ENCODE measurements at places on chromosomes 11 and 22. TPM values are rescaled to one million over a fixed set of nuclear protein-coding genes. Genes with fewer than 3 reads are reported as not detected.
A peak's percentile ranks its signal among the peaks of the same experiment; 100 is the strongest.

- no peak for DNase-seq
Measured at GRCh38 chr11:57279116-57279515, 42.1 kb upstream of the APLNR start.

Gene GTSE1
- 0.45 TPM for total RNA-seq

Gene OOSP2
- total RNA-seq: not detected

DNA sequence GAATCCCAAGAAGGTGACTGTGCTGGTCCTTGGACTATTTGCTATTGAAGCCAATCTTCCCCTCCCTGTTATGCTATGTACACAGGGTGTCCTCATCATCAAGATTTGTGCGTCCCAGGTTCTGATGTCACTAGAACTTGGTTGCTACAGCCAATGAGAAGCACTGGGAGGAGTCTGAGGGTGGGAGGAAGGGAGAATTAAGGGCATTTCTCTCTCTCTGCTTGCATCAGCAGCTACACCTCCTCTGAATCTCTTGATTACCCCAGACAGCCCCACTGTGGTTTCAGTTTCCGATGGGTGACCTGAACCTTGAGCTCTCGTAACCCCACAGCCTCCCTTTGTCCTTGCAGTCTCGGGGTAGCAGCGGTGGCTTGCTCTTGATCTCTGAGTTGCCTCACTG lies 212.4 kb upstream of the SESN3 start:
- no peak for DNase-seq

DNA sequence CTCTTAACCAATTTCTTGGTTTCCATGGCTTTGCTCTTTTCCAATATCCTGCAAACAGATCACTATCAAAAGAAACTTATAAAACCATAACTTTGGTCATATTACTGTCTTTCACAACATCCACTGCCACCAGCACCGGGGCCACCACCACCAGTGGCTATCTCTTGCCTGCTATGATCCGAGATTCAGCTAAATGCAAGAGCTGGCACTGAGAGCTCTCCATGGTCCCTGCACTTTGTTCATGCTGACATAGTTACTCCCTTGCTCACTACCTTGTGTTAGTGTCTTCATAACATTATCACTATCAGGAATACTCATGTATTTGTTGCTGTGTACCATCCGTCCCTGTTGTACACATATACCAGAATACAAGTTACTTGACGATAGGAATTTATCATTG lies 299.0 kb downstream of the ETS1 start:
- DNase-seq: no peak

- DNase-seq: no peak
Measured at GRCh38 chr11:117299351-117300282, 8.5 kb downstream of the BACE1-AS start.

GRCh38 chr22:49371325-49372110 lies 456.2 kb downstream of the BRD1 start:
- no peak for DNase-seq

- no peak for DNase-seq
Measured at GRCh38 chr11:134543645-134544044, 131.6 kb upstream of the B3GAT1 start.

DNA sequence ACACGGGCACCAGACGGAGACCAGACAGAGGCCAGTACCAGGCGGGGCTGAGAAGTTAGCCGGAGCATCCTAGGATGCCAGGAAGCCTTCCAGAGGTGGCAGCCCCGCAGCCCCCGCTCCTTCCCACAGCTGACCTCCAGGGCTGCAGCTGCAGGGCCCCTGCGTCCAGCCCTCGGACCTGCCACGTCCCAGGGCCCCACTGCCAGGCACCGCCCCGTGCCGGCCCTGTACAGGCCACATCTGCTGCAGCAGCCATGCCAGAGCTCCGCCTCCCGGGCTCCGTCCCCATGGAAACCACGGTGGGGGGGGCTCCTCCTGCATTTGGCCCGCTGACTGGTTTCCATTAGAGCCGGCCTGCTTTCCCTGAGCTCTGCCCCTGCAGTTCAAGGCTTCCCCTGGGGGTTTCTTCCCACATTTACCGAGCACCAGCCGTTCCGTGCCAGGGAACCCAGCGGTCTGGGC lies 62.5 kb upstream of the PPARA start:
- peak; percentile 95 for DNase-seq

DNA sequence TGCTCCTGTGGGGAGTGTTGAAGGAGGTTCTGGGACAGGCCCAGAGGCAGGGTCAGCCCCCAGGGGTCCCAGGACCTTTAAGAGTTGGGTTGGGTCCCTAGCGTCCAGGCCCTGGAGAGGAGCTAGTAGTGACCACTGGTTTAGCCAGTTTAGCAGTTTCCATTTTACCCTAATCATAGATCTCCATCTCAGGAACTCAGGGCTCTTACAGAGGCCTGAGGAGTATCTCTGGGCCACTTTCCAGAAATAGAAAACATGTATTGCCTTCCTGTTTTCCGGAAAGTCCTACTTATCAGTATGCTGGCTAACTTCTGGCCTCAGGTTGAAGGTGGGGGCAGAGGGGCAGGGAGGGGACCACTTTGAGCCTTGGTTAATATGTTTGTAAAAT lies 13.5 kb downstream of the NCF4 start:
- DNase-seq: no peak

DNA sequence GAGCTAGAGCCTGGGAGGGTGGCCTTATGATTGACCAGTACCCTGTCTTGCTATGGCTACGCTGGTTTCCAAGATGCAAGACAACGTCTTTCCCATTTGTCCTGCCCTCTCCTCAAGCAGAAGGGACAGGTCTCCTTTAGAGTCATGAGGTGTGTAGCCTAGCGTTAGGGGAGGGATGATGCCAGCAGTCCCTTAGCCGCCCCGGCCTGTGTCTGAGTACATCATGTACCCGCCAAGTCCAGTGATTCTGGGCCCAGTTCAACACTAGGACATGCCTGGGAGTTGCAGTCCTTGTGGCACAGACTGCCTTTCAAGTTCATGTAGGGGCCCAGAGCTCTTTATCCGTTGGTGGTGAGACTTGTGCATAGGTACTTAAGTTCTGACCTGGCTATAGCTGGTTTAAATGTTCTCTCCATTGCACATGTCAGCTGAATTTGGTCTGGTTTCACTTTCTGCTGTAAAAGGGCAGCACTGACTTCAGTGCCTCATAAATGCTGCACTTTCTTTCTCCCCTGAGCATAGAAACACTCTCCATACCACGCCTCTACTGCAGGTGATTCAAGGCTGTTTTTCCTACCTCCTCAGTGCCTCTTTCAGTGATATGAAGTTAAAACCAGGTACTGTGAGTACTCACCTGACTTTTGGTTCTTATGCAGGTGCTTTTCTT lies 151.1 kb downstream of the METTL15 start:
- no peak for DNase-seq

Gene THRSP
- 1.1 TPM for total RNA-seq

Gene FXYD6
- total RNA-seq: 35.4 TPM

- DNase-seq: no peak
Measured at GRCh38 chr11:76293189-76293631, 86.9 kb upstream of the WNT11 start.

Gene UBQLNL
- 0.17 TPM for total RNA-seq

DNA sequence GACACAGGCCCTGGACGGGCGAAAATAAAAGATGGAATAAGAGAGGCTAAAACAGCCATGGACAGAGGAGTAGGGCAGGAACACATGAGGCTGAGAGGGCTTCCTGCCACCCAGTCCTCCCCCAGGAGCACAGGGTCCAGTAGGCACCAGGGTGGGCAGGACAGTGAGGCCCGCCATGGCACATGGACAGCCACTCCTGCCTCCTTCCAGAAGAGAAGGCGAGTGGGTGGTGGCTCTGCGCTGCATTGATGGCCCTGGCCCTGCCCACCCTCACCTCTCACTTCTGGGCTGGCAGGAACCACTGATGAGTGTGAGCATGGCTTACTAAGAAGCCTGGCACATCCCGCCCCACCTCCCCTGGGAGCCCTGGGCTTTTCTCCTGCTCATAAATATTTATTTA lies 51.2 kb downstream of the TPBGL start:
- peak; percentile 19 for DNase-seq

Gene CCDC34
- 9.8 TPM for total RNA-seq

Gene CEND1
- total RNA-seq: not detected

GRCh38 chr11:75663808-75664207 lies 5.0 kb downstream of the MAP6 start:
- DNase-seq: no peak

- no peak for DNase-seq
Measured at GRCh38 chr11:128942817-128943427, at the start of gene TP53AIP1. Gene TP53AIP1, minus strand, starts transcription at chr11:128942871. Its CDS starts 5,053 bp downstream, at chr11:128937818.

- DNase-seq: no peak
Measured at GRCh38 chr11:102280245-102280833, 36.9 kb upstream of the BIRC3 start.

Gene CD3G
- 0.27 TPM for total RNA-seq

DNA sequence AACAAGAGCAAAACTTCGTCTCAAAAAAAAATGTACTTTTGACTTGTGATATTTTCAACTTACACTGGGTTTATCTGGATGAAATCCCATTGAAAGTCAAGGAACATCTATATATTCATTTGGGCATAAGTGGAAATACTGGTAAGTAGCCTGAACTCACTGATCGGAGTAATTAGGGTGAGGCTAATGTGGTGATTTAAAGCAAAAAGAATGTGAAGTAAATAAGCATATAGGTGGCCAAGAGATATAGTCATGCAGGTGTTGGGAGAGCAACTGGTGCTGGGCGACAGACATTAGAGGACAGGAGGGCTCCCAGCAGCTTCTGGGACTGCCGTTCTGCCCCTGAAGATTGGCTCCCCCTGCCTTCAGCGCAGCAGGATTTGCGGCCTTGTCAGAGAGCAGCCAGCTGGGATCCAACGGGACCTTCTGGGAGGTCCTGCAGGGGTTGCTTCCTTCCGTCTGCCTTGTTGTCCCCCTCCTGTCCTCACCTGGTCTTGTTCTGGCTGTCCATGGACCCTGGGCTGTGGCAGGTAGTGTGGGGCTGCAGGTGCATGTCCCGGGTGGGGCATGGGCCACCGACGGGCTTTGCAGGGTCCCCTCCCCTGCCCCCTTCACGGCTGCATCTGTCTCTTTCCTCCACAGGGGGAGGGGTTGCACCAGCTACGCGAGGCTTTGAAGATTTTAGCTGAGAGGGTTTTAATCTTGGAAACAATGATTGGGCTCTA lies 14.1 kb downstream of the RHBDD3 start:
- no peak for DNase-seq

Gene OR2D2
- not detected for total RNA-seq

DNA sequence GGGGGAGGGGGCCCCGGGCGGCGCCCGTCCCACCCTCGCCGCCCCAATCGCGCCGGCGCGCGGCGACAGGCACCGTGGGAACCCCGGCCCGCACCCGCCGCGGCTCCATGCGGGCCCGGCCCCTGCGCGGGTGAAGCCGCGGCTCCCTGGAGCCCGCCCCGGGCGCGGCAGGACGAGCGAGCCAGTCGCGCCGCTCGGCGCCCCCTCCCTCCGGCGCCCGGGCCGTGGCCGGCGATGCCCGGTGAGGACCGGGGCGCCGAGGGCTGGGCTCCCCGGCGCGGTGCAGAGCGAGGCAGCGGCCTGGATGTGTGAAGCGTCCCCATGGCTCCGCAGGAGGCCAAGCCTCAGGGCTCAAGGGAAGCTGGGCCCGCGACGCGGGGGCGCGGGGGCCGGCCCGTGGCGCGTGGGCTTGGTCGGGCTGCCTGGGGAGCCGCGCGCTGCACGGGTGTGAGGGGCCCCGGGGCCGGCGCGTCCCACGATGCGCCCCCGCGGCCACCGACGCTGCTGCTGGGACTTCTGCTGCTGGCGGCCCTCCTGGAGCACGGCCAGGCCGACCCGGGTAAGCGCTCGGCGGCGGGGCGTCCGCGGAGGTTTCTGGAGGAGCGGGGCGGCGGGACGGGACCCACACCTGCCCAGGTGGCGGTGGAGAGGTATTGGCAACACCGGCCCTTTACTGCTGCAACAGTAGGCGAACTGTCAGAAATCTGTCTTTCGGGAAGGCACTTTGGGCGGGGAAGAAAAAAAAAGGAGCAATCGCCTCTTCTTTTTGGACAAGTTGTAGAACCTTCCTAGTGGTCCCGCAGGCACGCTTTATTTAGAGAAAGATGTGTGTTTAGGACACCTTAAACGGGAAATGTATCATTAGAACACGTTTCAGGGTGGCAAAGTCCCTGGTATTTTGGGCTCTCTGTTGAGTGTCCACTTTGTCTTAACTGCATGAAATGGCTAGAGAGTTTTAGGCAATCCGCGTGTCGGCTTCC lies 119.4 kb downstream of the HIPK3 start:
- DNase-seq: peak; percentile 28

DNA sequence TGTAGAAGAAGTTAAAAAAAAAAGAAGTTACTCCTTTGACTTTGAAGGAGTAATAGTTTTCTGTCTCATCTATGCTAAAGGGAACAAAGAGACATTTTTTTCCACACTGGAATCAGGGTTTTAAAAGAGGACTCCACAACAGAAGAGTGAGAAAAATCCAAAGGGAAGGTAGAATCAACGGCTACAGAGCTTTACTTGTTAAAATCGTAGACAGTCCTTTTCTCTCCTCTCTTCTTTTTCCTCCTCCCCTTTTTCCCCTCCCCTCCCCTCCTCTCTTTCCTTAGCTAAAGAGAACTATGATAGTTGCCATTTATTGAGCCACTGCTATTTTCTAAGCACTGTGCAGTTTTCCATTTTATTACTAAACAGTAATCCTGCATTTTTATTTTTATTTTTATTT lies 29.2 kb downstream of the DDIAS start:
- DNase-seq: no peak

- no peak for DNase-seq
Measured at GRCh38 chr11:72606748-72607468, 67.3 kb downstream of the PDE2A start.

DNA sequence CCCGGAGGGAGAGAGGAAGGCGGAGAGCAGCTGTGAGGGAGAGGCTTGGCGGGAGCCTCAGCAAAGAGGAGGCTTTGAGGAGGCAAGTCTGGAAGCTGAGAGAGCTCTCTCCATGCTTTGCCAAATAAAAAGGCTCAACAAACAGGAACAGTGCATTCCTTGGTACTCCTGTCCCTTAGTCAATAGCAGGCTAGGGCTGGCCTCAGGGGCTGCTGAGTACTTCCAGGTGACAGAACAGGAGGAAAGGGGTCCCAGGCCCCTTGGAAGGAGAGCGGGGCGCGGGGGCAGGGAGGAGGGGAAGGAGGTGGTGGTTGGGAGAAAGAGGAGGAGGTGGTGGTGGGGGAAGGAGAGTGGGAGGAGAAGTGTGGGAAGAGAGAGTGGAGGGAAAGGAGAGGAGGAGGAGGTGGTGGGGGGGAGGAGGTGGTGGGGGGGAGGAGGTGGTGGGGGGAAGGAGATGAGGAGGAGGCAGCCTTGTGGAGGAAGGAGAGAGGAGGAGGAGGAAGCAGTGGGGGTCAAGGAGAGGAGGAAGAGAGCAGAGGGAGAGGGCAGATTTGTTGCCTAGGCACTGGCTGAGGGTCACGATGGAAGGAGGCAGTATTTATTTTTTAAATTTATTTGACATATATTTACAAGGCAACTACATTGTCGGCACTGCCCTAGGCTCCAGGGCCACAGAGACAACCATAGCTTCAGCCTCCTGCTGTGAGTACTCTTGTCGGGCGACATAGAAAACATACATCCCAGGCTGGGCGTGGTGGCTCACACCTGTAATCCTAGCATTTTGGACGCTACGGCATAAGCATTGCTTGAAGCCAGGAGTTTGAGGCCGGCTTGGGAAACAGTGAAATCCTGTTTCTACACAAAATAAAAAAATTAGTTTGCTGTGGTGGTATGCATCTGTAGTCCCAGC lies 74.2 kb upstream of the ZBED5 start:
- DNase-seq: peak; percentile 72

GRCh38 chr11:59097113-59097708 lies 9.8 kb upstream of the FAM111B start:
- peak; percentile 57 for DNase-seq

Gene APOL5
- not detected for total RNA-seq
